RCC 7860 (cell line): ENCODE measurements at places on chromosomes 2 and 18.

DNA sequence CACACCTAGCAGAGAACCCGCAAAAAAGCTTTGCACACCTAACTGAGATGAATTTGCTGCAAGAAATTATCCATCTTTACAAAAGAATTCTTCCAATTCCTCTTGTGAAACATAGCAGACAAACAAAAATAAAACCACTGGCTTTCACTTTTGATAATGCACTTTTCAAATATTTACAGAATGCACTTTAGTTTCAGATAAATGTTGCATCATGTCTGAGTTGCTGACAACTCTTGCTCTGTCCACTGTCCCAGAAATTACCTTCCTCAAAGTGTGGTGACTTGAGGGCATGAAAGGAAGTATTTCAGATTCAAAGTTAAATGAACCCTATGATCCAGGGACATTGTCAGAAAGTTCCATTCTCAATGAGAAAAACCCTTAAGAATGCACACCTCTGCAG, 256.2 kb upstream of the PARD3B start:
- no peak for DNase-seq

- DNase-seq = no peak
Observed at GRCh38 chr2:109247340-109247739, 118.3 kb downstream of the SH3RF3 start.

DNA sequence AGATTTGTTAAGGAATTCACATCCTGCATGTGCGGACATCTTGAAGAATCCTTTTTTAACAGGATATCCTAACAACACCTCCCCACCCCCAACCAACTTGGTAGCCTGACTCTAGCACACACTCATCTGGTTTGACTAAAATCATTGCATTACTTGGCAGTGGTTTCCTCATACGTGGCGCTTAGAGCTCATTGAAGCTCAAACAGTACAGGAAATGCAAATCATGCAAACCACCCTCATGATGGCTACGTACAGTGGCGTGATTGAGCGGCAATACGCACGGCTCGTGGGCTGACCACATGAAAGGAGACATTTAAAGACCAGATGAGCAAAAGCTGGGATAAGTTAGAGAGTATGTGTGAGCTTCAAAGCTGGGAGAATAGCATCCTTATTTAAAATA, 336.2 kb downstream of the ZEB2 start:
- no peak for DNase-seq

DNA sequence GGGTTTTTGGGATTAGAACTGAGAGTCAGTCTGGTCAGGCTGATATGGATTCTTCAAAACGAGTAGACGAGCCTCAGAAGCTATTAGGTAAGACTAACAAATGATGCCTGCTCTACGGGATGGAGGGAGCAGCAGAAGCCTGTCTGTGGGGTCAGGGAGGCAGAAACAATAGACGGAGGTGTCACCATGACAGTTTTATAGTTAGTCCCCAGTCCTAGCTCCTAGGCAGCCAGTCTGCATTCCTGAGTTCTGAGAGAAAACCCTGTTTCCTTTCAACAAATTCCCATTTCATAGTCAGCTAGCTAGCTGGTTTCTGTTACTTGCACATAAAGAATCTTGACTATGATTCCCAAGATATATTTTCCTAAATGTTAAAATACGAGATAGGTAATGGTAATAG, 542.1 kb downstream of the PID1 start:
- DNase-seq = peak; percentile 14

DNA sequence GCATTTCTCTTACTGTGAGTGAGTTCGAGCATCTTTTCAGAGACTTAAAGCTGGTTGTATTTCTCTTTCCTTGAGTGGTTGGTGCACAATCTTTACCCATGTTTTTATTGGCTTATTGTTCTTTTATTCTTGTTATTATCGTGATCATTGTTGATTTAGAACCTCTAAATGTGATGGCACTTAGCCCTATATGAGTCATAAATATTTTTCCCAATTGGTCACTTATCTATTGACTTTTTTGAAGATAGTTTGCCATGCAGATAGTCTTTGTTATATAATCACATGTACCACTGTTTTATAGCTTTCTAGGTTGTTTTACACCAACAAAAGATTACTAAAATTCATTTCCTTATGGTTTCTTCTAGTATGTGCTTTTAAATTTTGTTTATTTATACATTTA, 141.6 kb upstream of the MSH6 start:
- DNase-seq = no peak

DNA sequence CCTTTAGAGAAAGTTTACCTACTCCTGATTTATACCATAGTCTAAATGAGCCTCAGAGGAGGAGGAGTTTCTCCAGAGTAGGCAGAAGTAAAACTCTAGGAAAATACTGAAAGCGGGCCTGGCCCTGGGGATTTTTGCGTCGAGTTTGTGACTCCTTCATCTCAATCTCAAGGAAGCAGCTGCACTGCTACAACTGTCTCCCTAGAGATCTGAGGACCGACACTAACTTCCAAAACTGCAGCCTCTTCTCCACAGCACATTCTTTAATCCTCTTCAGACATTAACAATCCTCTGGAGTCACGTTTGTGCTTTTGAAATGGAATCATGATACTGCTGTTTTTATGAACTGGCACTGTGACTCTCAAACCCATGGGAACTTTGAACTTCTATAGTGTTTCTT, 281.4 kb downstream of the KCNS3 start:
- no peak for DNase-seq

DNA sequence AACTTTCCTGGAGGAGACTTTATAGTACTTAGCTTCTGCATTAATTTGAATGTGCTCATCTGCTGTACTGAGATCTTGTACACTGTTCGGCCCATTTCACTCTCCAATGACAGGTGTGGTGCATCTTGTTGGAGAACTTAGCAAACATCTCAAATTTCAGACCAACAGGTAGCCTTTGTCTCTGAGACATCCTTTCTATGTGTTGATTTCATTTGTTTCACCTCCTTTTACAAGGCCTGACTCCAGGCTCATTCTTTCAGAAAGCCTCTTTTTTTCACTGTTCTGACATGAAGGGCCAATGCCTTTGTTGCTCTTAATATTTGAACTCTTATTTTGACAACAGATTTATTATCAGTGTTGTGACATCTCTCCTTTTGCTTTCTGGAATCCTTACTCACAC, 271.8 kb upstream of the FANCL start:
- DNase-seq = no peak

- no peak for DNase-seq
Observed at GRCh38 chr2:139746901-139747300, 966.7 kb upstream of the NXPH2 start.

GRCh38 chr18:46733872-46734271, 23.0 kb downstream of the ST8SIA5 start:
- no peak for DNase-seq

GRCh38 chr2:124333784-124334183, 308.7 kb downstream of the CNTNAP5 start:
- DNase-seq = peak; percentile 20

- DNase-seq = no peak
Observed at GRCh38 chr2:147365622-147366021, 479.2 kb upstream of the ACVR2A start.

- no peak for DNase-seq
Observed at GRCh38 chr2:204686406-204686805, 141.1 kb downstream of the PARD3B start.

GRCh38 chr2:232184346-232184745, 194.2 kb upstream of the ALPP start:
- DNase-seq = no peak

DNA sequence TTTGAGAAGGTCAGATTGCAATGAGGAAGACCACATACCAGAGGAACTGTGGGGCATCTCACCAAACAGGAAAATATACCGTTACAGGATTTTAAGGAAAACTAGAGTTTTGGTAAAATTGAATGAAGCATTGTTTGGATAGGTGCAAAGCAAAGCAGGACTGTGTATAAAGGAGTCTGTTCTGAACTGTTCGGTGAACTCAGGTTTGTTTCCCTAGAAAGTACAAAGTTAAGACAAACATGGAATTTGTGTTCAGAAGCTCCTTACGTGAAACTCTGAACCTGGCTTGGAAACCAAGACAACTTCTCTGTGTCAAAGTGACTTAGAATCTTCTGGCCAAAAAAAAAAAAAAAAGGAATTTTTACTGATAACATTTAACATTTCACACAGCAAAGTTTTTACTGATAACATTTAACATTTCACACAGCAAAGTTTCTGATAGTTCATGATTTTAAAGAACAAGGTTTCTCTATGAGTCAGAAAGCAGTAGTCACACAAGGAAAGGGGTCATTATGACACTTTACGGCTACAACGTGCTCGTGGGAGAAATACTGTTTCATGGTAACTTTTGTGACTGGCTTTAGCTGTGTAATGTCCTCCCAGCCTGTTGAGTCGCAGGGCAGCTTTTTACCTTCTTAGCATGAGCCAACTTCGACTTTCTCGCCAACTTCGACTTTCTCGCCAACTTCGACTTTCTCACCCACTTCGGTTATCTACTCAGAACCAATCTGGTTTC, 21.2 kb upstream of the TET3 start:
- no peak for DNase-seq

- DNase-seq = no peak
Observed at GRCh38 chr2:127143841-127144782, 37.2 kb upstream of the BIN1 start.

DNA sequence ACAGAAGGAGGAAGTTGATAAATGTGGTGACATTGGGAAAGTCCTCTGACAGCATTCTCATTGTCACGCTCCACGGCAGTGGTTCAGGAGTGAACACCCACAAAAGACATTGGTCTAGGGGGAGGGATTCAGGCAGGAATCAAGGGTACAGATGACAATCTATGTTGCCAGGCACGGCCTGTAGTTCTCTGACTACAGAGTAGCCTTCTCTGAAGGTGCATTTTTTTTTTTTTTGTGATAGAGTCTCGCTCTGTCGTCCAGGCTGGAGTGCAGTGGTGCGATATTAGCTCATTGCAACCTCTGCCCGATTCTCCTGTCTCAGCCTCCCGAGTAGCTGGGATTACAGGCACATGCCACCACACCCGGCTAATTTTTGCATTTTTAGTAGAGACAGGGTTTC, 7.4 kb upstream of the MOB1A start:
- no peak for DNase-seq

DNA sequence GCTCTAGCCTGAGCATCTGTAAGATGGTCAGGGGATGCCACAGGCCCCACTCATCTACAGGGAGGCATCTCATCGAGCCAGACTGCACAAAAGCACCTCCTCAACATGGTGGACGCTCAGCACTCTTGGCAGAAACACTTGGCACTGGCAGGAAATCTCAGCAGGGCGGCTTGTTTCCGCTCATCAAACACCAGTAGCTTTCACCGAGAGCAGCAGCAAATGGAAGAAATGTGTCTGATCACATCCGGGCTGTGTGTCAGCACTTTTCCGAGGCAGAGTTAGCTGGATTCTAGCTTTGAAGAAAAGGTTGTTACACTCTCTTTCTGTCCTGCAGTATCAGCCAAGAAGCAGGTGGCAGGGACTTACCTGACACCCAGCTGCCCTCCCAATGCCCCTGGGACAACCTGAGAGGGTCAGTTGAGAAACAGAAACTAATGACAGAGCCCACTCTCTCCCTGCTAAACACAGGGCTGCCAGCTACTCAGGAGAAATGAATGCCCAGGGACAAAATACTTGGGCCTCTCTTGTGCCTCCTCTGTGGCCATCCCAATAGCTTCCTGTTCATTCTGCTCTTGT, 68.9 kb upstream of the FZD7 start:
- no peak for DNase-seq

DNA sequence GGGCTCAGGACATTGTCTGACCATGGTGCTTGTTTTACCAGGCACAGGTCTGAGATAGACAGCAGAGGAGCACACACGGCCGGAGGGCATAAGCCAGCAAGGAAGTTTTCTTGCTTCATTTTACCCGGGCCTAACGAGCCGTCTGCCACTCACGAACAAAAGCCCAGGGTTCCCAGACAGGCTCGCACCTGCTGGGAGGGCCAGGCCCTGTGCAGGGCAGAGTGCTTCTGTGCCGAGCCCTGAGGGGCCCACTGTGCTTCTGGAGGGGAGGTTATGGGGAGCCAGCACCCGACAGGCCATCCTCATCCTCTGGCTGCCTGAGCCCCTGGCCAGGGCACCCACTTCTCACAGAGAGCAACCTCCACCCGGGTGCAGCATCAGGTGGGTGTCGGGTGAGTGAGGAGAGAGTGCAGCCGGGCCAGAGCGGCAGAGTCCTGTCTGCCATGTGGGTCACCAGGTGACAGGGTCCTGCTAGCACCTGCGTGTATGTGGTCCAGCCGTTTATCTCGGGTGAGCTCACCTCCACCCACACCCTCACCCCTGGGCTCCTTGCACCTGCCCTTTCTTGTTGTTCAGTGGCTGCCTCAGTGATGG, 297.9 kb downstream of the NDUFA10 start:
- no peak for DNase-seq

GRCh38 chr18:40035966-40036365, 1919.1 kb upstream of the PIK3C3 start:
- no peak for DNase-seq

- no peak for DNase-seq
Observed at GRCh38 chr18:9914334-9914583, 443 bp downstream of the VAPA start.

GRCh38 chr18:13328213-13328612, 109.7 kb downstream of the LDLRAD4 start:
- no peak for DNase-seq

DNA sequence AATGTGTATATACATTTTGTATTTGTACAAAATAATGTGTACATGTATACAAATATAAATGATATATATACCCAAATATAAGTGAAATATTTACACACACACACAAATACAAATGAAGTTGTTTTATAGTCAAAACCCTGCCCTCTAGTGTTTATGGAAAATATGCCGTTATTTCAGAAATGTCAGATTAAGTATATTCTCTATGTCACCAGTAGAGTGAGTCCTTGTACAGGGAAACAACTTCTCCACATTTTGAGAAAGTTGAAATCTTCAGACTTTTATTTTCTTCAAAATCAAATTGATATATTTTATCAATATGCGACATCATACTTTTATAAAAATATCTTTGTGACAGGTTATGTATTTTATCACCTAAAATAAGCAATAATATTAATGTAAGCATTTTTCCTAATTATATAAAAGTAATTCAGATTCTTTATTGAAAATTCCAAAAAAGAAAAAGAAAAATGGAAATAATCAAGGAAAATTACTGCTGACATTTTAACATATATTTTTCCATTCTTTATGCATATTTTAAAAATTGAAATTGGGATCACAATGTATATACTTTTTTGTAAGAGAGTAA, 22.4 kb downstream of the ARL6IP6 start:
- peak; percentile 56 for DNase-seq

- DNase-seq = no peak
Observed at GRCh38 chr2:220147161-220148038, 520.0 kb downstream of the SLC4A3 start.

DNA sequence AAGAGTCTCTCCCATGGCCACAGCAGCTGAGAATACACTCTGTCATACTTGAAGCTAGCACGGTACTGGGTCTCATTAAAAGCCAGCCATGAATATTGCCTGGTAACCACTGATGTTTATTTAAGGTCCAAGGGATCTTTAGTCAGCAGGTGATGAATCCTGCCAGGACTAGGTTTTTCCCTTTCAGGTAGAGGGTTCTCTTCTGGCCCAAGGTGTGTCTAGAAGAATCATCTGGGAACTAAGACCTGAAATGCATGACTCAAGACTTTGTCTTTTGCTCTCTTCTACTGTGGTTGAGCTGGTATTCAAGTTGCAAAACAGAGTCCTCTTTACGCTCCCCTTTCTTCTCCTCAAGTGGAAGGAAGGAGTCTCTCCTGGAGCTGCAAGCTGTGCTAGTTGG, 400.5 kb upstream of the FSIP2 start:
- DNase-seq = no peak
